ENCODE measurements at places on chromosomes 1 and 21.

DNA sequence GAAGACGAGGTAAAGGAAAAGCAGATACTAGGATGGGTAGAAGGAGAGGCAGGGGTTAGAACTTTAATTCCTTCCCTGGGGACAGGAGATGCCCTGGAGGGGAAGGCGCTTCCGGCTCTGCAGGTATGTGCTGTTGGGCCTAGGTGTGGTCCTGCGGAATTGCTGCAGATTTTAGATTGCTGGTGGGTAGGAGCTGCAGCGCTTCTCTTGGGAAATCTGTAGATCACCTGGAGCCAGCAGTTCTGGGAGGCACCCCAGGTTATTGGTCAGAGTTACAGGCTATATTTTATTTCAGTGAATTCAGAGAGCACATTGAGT is 1.1 kb downstream of the MGST3 start:
- no peak for DNase-seq

DNA sequence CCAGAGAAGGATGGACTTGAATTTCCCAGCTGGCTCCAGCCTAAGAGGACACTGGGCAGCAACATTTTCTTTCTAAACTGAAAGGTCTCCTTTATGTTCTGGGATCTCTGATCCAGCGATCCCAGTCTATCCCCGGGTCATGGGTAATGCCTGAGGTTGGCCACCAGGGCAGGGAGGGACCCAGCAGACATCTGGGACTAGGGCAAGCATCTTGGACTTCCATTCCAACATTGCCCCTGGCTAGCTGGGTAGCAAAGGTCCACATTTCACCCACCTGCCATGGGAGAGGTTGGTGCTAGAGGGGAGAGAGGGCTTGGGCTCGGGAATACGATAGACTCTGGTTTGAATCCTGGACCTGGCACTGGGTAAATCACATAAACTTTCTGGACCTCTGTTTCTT is 84.6 kb downstream of the LRRN2 start:
- DNase-seq, result no peak

- no peak for DNase-seq
Measured at GRCh38 chr21:44932408-44933181, 7.2 kb upstream of the SLX9 start.

GRCh38 chr1:25549273-25550154 is 6.1 kb downstream of the LDLRAP1 start:
- no peak for DNase-seq

GRCh38 chr1:198416296-198416695 is 124.2 kb downstream of the ATP6V1G3 start:
- no peak for DNase-seq

DNA sequence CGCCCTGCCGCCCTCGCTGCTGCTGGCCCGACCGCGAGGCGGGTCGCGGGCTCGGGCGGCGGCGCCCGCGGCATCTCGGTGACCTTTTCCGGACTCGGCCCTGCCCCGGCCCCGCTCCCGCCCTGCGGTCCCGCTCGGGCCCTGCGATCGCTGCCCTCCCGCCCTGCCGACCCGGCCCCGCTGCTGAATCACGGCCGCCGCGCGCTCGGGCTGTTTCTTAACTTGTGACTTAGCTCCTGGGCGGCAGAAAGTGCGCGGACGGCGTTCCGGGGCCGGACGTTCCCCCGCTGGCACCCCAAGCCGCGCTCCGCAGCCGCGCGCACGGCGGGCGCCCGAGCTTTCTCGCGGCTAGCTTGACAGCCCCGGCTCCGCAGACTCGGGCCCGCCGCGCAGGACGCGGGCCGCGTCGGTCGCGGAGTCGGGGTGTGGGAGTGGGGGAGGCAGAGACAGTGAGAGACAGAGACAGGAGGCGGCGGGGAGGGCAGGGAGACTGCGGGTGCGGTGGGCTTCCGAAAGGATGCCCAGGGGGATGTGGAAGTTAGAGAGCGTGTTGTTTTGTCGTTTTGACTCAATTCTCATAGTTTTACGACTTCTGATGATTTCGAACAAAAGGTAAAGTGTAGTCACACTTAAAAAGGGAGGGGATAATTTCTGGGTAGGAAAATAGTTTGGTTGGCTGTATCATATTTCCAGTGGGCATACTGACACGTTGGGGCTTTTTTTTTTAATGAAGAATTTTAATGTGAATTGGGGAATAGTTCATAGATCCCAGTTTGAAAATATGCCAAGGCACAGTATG is 49.8 kb downstream of the PRDM2 start:
- DNase-seq, result no peak

DNA sequence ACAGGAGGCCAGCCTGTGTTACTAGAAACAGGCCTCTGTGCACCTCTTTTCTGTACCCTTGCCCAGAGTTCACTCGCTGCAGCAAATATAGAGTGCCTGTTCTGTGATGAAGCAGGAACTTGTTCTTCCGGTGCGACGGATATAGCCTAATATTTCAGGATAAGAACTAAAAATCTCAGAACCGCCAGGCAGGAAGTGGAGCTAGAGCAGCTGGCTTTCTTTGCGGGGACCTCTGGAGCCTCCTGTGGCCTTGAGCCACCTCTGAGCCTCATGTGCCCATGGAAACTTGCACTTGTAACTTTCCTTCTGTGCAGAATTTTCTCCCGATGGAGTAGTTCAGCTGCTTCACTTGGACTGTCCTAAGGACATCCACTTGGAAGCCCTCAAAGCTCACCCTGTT is 44.5 kb upstream of the VAMP3 start:
- no peak for DNase-seq

GRCh38 chr1:17016317-17016661 is 4.6 kb upstream of the ATP13A2 start:
- no peak for DNase-seq

GRCh38 chr1:21937034-21937371 is at the start of gene HSPG2:
TSS of gene HSPG2 (minus strand) at chr1:21937310. CDS start at chr1:21937217, 93 bp downstream.
- no peak for DNase-seq

DNA sequence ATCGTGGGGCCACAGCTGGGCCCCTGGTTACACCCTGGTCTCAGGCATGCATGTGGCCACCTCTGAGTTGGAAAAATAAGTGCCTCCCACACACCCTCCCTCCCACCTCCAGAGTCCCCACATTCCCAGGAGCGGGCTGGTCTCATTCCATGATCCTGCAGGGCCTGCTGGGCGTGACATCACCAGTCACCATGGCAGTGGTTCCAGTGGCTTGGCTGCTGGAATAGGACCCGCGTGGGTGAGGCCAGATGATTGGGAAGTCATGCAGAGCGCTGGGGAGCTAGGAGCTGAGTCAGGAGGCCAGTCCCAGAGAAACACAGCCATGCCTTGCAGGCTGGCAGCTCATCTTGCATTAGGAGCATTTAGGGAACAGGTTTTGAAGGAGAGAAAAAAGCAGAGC is 125.4 kb upstream of the TMEM51 start:
- DNase-seq, result peak; percentile 24

DNA sequence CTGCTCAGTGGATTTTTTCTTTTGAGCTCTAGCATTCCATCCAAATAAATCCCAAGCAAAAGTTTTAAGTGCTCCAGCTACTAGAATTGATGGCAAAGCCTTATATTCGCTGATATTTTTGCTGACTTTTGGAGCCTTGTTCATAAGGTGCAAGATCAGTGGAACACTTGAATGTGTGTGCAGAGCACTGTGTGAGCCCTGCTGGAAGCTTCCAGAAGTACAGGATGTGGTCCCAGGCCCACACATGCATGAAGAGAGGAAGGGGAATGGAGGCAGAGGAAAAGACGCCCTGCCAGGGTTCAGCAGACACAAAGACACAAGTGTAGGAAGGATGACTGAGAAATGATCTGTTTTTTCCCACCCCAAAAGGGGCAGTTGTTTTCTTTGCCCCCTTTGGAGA is 169.4 kb downstream of the KCNJ6 start:
- no peak for DNase-seq

- no peak for DNase-seq
Measured at GRCh38 chr1:14442669-14443068, 155.8 kb upstream of the KAZN start.

GRCh38 chr1:215665215-215665614 is 98.1 kb downstream of the KCTD3 start:
- DNase-seq, result no peak

- DNase-seq, result no peak
Measured at GRCh38 chr1:212591922-212592321, 16.6 kb upstream of the ATF3 start.

GRCh38 chr1:48898894-48899293 is 122.2 kb upstream of the BEND5 start:
- no peak for DNase-seq

DNA sequence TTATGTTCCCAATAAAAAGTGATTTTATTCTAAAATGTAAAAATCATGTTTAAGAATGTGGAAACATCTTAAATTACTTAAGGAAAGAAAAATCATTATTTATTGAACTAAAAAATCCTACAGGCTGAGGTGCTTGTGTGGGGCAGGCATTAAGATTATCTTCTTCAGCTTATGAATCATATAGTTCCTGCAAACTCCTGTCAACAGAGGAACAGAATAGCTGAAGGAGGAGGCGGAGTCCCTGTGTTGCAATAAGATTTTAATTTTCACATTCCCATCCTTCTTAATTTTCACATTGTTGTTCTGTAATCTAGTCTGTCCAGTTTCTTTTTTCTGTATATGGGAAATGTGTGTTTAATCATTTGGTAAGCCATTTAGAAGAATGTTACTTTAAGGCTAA is 20.6 kb upstream of the OLFML3 start:
- DNase-seq, result no peak

- DNase-seq, result no peak
Measured at GRCh38 chr1:202974856-202975255, 7.8 kb upstream of the CYB5R1 start.

DNA sequence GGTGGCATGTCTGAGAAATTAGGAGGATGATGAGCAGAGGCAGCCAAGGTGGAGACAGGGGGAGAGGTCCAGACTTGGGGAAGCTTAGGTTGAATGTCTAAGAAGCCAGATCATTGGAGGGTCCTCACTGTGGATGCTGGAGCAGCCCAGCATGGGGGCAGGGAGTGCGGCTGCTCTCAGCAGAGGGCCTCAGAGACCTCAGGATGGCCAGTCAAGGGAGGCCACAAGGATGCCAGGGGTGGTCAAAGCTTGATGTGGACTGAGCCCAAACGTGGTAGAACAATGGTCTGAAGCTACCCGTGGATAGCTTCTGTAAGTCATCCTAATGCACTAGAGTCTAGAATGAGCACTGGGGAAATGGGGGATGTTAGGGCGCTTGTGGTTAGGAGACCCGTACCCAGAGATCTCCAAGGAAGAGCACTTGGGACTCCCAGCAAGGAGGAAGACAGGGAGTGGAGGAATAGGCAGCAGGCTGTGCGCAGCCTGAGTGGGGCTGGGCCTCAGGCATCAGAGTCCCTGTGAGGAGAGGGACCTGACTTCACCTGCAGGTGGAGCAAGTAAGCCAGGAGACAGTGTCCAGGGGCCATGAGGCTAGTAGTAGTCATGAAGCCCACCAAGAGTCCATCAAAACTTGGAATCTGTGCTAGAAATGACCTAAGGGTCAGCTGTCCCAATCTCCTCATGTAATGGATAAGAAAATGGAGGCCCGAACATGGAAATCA is 4.3 kb upstream of the S100A9 start:
- DNase-seq, result no peak

DNA sequence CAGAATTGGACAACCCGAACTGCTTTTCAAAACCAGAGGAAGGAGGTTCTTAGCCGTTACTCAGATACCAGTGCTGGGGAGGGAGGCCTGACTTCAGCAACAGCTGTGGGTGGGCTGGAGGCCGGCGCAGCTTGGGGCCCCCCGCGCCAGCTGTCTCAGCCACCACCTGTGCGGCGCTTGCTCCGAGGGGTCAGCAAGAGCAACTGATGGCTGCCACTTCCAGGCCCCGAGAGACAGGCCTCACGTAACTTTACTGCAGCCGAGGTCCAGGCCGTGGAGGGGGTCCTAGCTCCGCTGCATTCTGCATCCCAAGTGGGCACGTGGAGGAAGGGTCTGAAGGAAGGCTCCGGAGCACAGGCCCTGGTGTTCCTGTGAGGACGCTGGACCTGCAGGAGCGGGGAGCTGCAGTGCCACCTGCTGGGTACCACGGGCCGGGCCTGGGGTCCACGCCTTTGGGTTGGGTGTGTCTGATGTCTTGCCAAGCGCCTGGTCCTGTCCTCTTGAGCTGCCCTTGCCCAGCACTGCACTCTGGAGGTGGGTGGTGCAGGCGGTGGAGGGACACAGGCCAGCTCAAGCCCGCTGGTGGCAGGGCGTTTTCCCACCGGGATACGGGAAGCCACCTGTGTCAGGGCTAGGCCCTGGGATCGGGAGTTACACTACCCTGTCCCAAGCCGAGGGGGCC is 9.8 kb downstream of the THAP3 start:
- DNase-seq, result no peak

DNA sequence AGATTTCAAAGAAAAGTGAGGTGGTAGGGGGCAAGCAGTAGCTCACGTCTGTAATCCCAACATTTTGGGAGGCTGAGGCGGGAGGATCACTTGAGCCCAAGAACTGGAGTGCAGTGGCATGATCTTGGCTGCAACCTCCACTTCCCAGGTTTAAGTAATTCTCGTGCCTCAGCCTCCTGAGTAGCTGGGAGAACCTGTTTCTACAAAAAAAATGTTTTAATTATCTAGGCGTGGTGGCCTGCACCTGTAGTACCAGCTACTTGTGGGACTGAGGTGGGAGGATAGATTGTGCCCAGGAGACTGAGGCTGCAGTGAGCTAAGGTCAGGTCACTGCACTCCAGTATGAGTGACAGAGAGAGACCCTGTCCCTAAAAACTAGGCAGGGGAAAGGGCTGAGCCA is 2.6 kb upstream of the TSPAN1 start:
- DNase-seq, result no peak

GRCh38 chr1:167066333-167067122 is 23.6 kb downstream of the GPA33 start:
- DNase-seq, result peak; percentile 42

GRCh38 chr1:82695443-82695842 is 894.7 kb downstream of the ADGRL2 start:
- DNase-seq, result no peak

GRCh38 chr1:85615586-85616363 is 35.2 kb downstream of the CCN1 start:
- peak; percentile 7 for DNase-seq

DNA sequence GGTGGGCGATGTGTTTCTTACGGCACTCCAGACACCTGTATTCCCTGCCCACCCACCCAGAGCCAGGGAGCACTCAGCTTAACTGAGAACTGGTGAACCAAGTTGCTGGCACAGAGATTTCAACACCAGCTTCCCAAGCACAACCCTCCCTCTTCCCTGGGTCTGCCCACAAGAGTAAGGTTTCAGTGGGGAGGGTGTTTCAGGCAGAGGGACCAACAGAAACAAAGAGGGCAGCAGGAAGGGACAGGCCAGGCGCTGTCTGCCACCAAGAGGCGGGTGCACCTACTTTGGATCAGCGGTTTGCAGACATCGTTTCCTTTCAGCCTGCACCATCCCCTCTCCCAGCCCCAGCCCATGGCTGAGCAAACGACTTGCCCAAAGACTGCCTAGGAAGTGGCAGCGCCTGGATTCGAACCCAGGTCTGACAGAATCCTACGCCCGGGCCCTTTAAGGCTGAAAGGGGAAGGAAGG is 21.9 kb upstream of the ALDH4A1 start:
- no peak for DNase-seq

GRCh38 chr1:58789996-58790660 is 6.3 kb upstream of the JUN start:
- no peak for DNase-seq

- DNase-seq, result no peak
Measured at GRCh38 chr21:33152732-33153130, 77.0 kb upstream of the IFNAR2 start.
